WTC11 (cell line): ENCODE measurements at places on chromosomes 1 and 21.

GRCh38 chr1:36328088-36328480 lies 4.6 kb upstream of the EVA1B start:
- no peak for DNase-seq

DNA sequence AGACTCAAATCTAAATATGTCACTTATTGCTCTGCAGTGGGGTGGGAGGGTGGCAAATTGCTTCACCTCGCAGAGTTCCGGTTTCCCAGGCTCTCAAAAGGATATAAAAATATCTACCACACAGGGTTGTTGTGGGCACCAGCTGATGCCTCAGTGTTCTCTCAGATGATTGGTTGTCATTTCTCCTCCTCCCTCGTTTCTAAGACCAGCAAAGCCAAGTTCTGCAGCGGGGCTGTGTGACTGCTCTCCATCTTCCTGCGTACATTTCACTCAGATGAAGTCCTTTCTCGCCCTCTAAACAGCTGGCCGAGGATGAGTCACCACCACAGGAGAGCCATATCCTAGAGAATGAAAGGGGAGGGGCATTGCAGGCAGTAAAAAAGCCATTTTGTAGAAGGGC lies 35.0 kb upstream of the VWA5B1 start:
- DNase-seq = no peak

DNA sequence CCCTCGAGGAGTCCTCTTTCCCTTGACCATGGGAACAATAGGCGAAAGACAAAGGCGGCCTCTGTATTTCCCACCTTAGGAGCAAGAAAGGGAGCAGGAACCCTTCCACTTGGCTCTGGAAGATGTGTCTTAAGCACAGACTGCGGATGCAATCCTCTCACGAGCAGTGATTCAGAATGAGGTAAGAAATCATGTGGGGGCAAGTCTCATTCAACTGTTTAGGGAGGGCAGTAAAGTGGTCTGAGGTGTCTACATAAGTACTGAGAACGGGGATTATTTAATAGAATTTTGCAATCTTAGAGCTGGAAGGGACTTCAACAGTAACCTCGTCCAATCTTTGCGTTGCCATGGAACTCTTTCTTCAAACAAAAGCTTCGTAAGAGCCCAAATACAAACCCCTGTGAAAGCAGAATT lies 1.6 kb upstream of the DYRK3 start:
- DNase-seq = no peak

- no peak for DNase-seq
Observed at GRCh38 chr1:217585577-217585976, 45.3 kb downstream of the GPATCH2 start.

GRCh38 chr1:206025283-206025820 lies 1.7 kb upstream of the CTSE start:
- DNase-seq = no peak

GRCh38 chr1:6424000-6424565 lies 493 bp upstream of the ESPN start:
- DNase-seq = peak; percentile 57

GRCh38 chr21:34888569-34889319 lies 160.4 kb downstream of the RUNX1 start:
- DNase-seq = peak; percentile 92

DNA sequence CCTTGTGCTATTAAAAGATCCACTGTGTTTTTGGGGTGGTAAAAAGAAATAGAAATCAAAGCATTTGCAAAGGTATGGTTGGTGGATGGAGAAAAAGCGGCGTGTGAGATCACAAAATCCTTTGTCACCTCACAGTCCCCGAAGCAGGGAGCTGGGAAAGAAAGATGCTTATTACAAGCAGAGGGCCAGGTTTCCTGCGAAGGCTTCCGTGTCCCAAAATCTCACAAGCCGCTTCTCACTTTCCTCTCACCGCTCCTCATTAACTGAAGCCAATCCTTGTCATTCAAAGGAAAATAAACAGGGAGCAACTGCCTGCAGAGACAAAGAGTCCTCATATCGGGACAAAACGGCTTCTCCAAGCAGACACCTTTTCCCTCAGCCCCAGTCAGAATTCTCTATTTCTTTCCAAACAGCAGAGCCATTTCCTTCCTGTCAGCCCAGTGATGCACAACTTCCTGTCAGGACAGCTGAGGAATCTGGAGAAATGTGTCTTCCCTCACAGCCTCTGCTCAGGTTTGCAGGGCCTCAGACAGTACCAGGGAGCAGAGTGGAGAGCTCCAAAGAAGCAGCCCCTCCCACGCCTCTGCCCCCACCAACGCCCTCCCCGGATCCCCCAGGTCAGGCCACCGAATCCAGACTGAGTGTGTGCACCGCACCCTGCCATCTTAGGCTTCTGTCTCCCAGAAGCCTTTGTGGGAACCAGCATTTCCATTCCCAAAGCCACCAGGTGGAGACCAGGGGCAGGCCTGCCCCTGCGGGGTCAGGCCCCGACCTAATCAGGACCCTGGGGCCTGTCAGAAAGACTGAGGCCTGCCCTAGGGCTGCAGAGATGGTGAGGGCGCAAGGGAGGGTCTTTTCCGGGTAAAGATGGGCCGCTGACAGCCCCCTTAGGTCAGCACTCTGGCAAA lies 29.6 kb downstream of the KCNN3 start:
- no peak for DNase-seq

DNA sequence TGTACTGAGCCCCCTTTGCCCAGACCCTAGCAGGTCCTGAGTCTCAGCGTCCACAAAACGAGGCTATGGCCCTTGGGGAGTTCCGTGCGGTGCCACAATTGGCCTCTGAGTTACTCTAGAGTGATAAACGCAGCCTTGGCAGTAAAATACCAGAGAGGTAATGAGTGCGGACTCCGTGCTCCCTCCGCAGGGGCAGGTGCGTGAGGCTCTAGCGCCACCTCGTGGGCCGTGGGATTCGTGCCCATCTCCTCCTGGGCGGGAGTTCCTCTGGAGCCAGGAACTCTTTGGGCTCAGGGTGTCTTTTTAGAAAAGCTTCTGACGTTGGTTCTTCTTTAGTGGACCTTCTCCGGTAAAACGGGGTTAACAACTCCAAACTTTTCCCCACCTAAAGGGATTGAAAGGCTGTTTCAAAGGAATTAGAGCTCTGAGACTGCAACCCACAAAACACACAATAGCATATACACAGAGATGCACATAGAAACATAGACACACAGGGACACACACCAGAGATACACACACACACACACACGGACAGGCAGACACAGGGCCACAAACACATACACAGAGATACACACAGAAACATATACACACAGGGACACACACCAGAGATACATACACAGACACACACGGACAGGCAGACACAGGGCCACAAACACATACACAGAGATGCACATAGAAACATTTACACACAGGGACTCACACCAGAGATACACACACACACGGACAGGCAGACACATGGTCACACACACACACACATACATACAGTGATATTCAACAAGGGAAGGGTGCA lies 99.4 kb downstream of the KCNJ15 start:
- peak; percentile 90 for DNase-seq

DNA sequence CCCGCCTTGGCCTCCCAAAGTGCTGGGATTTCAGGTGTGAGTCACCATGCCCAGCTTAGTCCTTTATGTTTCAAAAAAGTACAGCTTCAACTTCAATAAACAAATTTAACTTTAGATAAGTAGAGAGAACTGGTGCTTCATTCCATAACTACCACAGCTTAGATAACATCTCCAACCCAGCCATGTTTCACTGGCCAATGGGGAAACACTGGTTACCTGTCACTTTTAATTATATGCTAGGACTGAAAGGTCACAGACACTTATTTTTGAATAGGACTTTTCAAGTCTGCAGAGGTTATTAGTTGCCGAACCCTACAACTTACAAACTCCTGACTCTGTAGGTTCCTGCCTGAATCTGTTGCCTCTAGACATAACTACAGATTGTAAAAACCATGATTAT lies 56.5 kb upstream of the ST6GALNAC3 start:
- DNase-seq = no peak

- DNase-seq = no peak
Observed at GRCh38 chr21:41406340-41406739, 19.7 kb upstream of the MX1 start.

DNA sequence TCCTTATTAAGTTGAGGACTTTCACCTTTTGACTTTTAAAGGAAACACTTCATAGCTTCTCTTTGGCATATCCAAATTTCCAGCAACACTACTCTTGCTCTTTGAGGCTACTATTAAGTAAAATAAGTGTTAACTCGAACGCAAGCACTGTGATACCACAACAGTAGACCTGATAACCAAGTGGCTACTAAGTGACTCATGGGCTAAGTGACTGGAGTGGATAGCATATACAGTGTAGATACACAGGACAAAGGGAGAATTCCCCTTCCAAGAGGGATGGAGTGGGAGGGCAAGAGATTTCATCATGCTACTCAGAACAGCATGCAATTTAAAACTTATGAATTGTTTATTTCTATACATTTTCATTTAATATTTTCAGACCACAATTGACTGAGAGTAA lies 9.8 kb upstream of the KCNA3 start:
- no peak for DNase-seq

DNA sequence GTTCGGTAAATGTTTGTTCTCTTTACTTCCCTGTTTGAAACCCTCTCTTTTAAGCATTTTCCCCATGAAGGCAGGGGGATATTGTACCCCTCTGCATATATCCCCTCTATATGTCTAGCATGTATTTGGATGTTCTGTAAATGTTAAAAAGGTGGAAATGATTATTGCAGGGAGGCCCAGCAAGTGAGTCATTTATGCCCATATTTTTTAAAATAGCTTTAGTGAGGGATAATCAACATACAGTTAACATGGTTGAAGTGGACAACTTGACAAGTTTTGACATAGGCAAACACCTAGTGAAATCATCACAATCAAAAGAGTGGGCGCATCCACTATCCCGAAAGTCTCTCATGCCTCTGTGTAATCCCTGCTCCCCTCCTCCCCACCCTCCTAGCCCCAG lies 20.8 kb upstream of the RGS16 start:
- DNase-seq = no peak

DNA sequence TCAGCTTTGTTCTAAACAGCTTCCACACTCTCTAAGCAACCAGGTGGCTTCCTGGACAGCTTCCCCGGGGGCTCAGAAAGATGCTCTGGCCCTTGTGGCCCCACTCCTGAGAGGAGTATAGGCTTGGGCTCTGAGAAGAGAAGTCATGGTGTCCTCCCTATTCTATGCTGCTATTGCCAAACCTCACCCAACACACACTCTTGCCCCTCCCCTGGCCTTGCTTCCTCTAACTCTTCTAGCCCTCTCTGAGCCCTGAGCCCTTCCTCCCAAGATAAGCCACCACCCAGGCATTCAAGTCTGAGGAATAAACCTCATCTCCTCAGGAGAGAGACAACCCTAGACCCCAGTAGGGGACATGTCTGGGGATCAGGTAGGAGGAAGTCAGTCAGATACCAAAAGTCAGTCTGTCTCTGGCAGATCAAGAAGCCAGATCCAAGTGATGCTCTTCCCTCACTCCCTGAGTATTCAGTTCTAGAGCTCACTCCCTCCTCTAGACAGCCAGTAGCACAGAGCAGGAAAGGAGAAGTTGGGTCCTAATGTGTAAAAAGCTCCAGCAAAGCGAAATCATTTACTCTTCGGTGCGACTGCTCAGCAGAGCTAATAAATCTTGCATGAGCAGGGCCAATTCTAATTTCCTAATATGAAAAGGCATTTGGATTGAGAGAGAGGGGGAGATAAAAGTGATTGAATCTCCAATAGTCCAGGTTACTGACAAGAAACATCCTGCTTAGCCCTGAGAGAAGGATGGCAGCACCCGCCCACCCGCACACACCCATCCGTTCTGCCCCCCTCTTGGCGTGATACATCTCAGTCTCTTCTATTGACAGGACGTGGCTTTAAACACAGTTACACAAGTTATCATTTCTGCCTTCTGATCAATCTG lies 50.5 kb downstream of the DMAP1 start:
- DNase-seq = no peak

DNA sequence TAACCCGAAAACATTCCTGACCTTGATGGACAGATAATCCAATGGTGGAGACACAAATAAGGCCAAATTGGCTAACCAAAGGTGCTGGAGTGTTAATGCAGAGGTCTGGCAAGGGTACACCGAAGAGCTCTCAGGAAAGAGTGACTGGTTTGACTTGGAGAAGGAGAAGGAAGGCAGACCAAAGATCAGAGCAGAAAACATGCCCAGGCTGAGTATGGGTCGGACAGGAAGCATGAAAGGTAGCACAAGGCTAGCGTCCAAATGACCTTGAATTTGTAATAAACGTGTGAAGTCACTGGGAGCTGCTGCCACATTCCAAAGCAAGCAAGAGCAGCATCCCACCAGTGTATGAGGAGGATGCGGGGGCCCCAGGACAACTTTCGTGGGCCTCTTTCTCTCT lies 45.7 kb downstream of the APP start:
- DNase-seq = no peak

GRCh38 chr1:116529199-116529631 lies 41.6 kb downstream of the CD58 start:
- no peak for DNase-seq

GRCh38 chr21:15682977-15683376 lies 46.8 kb upstream of the USP25 start:
- DNase-seq = no peak

GRCh38 chr1:212528501-212528900 lies 80.1 kb upstream of the ATF3 start:
- DNase-seq = no peak

GRCh38 chr1:109668123-109668775 lies 392 bp downstream of the GSTM2 start:
- no peak for DNase-seq
